CD4-positive, alpha-beta T cell treated with Interleukin-10 for 1 hour (primary cell): ENCODE measurements at places on chromosomes 2 and 18.

GRCh38 chr2:223048519-223048918, 3.5 kb upstream of the KCNE4 start:
- no peak for DNase-seq

- DNase-seq: no peak
Observed at GRCh38 chr2:168992591-168993349, 38.4 kb downstream of the ABCB11 start.

- DNase-seq: no peak
Observed at GRCh38 chr2:143792602-143793001, 663.4 kb downstream of the ARHGAP15 start.

GRCh38 chr2:20196053-20196656, 28.8 kb downstream of the SDC1 start:
- no peak for DNase-seq

- DNase-seq: no peak
Observed at GRCh38 chr18:65942854-65943253, 192.0 kb downstream of the CDH7 start.

DNA sequence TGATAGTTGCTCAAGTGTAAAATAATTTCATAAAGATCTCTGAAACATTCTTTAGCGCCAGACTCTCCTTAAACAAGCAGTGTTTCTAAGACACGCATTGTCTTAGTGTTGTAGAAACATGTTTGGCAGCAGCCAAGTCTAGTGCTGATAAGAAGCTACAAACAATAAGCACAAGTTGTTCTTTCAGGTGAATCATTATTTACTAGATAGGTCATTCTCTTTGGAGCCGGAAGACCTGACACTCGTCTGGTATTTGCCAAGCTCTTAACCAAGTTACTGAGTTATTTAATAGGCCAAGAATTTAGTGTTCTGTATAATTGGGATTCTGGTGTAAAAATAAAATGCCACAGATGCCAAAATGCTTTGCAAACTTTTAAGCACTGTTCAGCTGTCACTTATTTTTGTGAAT, 852.1 kb downstream of the CPS1 start:
- DNase-seq: no peak

GRCh38 chr2:107712857-107713256, 113.8 kb upstream of the RGPD4 start:
- DNase-seq: peak; percentile 4

DNA sequence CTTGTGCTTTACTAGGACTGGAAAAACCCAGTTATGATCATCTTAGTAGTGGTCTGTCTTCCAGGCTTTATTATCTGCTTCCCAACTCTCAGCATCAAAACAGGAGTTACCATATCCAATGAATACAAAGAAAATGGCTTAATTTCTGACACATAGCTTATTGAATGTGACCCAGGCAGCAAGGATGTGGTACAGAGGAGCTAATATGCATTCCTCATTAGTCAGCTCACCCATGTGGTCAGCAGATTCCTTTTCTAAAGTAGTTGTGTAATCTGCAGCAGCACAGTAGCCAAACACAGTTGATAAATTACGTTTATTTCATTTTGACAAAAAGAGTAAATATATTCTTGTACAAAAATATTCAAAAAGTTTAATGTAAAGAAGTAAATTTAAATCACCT, 43.6 kb downstream of the TSPYL6 start:
- DNase-seq: no peak

- peak; percentile 72 for DNase-seq
Observed at GRCh38 chr2:39059366-39059952, 61.4 kb downstream of the SOS1 start.

DNA sequence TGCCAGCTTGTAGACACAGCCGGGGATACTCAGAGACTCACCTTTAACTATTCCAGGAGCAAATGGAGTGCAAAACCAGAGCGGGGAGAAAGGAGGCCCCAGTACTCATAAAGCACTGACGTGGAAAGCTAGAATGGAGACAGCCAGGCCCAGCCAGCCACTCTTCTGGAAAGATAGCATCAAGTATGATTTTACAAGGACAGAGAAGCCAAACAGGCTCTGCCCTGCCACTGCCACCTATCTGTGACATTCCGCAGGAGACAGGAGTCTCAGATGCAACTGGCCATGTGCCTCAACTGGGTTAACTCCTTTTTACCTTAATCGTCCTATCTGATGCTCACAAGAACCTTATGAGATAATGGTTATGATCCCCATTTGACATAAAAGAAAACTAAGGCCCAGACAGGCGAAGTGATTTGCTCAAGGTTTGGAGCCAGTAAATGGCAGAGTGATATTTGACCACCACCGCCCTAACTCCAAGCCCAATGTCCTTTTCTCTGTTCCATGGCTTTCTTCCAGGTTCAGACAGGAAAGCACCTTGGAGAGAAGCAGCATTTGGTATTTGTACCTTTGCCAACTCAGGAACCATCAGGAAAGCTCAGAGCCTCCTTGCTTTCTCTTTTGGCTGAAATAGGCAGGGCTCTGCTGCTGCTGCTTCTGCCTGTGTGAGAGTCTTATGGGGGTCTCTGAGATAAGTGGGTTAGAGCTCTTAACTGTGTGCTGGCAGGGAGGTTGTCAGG, 15.6 kb downstream of the KIF3C start:
- no peak for DNase-seq

GRCh38 chr18:41347057-41347456, 608.0 kb upstream of the PIK3C3 start:
- no peak for DNase-seq

- no peak for DNase-seq
Observed at GRCh38 chr2:217448860-217449259, 553.9 kb downstream of the TNS1 start.

DNA sequence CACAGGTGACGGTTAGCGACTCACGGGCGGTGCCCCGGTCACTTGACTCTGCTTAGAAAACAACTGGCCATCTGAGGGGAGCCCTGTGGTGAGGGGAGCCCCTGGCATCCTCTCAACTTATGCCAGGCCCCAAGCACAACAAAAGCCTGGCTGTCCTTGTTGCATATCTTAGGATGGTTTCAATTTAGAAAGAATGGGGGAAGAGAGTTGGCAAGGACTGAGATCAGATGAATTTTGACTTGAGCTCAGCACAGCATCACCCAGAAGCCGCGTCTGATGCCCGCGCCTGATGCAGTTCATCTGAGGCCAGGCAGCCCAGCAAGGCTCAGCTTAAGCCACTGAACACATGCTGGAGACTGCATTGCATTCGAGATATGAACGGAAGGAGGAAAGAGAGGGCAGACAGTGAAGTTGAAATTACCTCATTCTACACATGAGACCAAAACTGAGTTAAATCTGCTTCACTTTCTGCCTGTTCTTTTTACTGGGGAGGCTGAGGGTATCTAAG, 36.8 kb downstream of the MYT1L start:
- no peak for DNase-seq

GRCh38 chr2:226208726-226209125, 590.9 kb downstream of the IRS1 start:
- DNase-seq: no peak

DNA sequence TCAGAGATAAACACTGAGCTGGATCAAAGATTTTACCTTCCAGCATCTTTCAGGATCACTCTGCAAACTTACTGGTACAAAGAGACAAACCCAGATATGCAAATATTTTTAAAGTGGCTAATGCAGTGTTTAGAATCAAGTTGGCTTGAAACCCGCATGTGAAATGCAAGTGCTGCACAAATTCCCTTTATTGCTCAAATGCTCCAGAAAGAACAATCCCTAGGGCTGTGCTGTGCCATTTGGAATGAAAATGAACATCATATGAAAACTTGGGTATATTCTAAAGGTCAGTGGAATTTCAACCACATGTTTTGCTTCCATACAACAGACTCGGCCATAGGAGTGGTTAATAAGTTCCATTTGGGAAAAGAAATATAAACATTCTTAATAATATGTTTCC, 139.1 kb downstream of the VWC2L start:
- no peak for DNase-seq

DNA sequence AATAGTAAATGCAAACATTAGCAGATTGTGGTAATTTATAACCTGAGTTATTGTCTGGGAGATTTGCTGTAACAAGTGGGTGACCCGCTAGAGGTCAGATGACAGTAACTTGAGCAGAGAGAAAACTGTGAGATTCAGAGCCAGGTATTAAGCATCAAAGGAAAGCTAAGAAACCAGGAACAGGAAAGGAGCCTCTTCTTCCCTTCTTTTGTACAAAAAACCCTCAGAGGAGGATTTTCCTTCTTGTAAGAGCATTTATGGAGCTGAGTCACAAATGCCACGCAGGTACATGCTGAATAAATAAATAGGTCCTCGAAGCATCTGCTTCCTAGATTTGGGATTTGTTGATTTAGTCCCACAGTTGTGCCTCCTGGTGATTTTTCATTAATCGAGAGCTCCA, 146.5 kb downstream of the SH3BP4 start:
- no peak for DNase-seq

DNA sequence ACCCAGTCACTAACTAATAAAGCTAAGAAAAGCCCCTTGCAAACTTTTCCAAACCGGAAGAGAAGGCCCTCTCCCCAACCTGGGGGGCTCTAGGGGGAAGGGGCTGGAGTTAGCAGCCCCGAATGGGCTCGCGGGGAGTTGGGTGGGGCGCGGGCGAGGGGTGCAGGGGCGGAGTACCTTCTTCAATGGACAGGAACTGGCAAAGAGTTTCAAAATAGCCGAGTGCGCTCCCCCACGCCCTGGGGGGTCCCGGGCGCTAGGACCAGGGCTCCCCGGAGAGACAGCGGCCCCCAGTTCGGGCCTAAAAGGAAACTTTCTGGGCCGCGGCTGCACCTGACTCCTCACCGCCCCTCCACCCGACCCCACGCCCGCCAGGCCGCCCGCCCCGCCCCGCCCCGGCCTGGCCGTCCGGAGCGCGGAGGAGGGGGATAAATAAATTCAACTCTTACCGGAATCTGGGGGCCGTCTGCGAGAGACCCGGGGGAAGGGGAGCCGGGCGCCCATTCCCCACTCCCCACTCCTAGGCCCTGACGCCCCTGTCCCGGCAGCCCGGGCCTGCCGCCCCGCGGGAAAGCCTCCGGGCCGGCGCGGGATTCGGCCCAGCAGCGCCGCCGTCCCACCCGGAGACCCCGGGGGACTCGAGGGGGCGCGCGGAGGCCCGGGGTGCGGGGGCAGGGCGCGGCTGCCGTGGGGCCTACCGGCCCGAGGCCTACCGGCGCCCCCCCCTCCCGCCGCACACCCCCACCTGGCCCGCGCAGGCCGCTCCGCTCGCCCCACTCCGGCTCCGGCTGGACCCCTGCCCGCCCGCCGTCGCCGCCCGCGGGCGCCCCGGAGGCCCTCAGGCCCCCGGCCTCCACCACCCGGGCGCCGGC, 868 bp downstream of the INO80D start:
- peak; percentile 63 for DNase-seq

GRCh38 chr2:71793926-71794325, 340.6 kb downstream of the DYSF start:
- DNase-seq: no peak

DNA sequence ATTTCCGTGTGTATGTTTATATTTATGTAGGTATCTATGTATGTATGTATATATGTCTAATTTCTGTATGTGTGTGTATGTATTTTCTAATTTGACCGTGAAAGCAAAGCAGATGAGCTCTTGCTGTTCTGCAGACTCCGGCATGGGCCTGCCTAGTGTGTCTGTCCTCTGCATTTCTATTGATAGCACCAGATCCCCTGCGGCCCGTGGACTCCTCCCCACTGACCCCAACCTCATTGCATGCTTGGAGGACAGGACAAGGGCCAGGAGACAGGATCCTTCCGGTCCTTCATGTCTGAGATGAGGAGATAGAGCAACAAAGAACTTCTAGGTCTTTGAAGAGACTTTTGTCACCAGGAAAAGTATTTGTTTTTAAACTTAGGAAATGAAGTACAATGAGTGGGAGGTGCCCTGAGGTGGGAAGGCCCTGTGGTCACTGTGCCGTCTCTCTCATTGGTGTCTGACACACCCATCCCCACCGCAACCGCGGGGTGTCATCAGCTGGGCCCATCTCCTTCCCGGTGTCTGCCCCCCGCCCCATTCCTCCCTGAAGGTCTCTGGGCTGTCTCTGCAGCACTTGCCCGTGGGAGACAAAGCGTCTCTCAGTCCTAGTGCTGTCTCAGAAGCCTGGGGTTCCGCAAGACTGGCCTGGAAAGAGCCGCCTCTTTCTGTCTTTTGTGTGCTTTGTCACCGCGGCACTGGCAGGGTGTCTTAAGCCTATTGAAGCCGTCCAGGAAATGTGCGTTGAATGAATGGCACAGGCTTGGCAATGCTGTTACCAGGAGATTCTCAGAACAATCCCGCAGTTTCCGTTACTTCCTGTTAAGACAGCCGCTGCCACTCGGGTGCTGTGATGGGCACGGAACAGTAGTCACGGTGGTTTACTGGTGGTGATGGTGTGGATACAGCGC, 216.4 kb downstream of the AGAP1 start:
- DNase-seq: peak; percentile 3

GRCh38 chr2:45802499-45803138, 151.1 kb downstream of the PRKCE start:
- no peak for DNase-seq

DNA sequence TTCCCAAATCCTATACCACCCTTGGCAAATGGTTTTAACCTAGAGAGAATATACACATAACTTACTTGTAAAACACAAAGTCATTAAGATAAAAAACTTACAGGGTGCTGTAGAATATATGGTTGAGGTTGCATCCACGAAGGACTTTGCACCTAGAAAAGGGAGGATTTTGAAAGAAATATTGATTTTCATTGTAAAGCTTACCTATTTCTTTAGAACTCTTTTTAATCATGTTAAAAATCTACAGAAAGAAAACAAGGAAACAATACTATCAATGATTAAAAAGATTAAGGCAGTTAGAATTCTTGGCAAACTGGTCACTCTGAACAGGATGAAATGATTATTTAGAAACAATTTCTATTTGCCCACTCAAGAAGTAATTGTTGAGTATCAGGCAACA, 81.1 kb upstream of the ITGB6 start:
- DNase-seq: no peak

- DNase-seq: no peak
Observed at GRCh38 chr2:240623531-240624010, 1.7 kb upstream of the GPR35 start.
